T-helper 9 cell (primary cell): ENCODE measurements at places on chromosomes 16 and 17.
A peak's percentile ranks its signal among the peaks of the same experiment; 100 is the strongest.

- DNase-seq, result no peak
Observed at GRCh38 chr17:63531022-63531965, 8.1 kb downstream of the KCNH6 start.

- peak; percentile 29 for DNase-seq
Observed at GRCh38 chr16:82011199-82011641, at the start of gene SDR42E1. Gene SDR42E1, minus strand, starts transcription at chr16:82011470. Its CDS starts 10,612 bp downstream, at chr16:82000858.

- DNase-seq, result peak; percentile 88
Observed at GRCh38 chr17:39636927-39637736, at the start of gene STARD3. Gene STARD3, plus strand, starts transcription at chr17:39637144. Its CDS starts 16,388 bp downstream, at chr17:39653532.

GRCh38 chr16:58970775-58971174 is 236.7 kb upstream of the GOT2 start:
- DNase-seq, result no peak

DNA sequence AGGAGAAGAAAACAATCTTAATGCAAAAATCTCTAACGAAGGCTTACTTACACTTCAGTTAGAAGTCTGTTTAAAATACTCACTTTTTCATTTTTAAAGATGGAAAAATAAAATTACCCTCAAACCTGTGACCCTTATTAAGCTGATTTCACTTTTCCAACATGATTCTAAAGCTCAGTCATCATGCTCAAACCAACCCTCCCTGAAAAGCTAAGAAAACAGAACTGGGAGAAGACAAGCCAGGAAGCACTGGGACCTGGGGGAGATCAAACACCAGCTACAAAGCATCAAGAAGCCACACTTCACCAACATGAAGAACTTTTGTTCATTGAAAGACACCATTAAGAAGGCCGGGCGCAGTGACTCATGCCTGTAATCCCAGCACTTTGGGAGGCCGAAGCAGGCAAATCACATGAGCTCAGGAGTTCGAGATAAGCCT is 88.8 kb downstream of the LITAF start:
- DNase-seq, result no peak

GRCh38 chr17:9009737-9010136 is 11.6 kb upstream of the NTN1 start:
- DNase-seq, result no peak

DNA sequence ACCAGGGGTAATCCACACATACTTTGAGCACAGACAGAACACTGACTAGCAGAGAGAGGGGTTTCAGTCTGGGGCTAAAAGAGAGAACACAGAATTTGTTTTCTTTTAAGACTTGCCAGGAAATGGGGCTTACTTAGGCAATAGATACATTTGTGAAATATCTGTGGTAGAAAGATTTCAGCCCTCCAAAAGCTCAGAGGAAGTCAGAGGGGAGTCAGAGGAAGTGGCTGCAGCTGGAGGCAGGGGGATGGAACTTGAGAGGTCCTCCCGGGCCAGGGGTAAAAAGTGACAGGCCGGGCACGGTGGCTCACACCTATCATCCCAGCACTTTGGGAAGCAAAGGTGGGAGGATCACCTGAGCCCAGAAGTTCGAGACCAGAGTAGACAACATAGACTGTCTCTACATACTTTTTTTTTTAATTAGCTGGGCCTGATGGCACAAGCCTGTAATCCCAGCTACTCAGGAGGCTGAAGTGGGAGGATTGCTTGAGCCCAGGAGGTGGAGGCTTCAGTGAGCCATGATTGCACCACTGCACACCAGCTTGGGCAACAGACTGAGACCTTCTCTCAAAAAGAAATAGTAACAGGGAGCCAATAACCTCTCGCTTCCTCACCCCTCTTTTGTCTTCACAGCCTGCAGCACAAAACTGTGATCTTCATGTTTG is 49.9 kb downstream of the NLRC5 start:
- no peak for DNase-seq
